ENCODE measurements at places on chromosomes 7 and 10. TPM values are rescaled to one million over a fixed set of nuclear protein-coding genes. Genes with fewer than 3 reads are reported as not detected.
A peak's percentile ranks its signal among the peaks of the same experiment; 100 is the strongest.

Gene SSMEM1
- not detected for total RNA-seq

Gene KLF14
- 0.19 TPM for total RNA-seq

DNA sequence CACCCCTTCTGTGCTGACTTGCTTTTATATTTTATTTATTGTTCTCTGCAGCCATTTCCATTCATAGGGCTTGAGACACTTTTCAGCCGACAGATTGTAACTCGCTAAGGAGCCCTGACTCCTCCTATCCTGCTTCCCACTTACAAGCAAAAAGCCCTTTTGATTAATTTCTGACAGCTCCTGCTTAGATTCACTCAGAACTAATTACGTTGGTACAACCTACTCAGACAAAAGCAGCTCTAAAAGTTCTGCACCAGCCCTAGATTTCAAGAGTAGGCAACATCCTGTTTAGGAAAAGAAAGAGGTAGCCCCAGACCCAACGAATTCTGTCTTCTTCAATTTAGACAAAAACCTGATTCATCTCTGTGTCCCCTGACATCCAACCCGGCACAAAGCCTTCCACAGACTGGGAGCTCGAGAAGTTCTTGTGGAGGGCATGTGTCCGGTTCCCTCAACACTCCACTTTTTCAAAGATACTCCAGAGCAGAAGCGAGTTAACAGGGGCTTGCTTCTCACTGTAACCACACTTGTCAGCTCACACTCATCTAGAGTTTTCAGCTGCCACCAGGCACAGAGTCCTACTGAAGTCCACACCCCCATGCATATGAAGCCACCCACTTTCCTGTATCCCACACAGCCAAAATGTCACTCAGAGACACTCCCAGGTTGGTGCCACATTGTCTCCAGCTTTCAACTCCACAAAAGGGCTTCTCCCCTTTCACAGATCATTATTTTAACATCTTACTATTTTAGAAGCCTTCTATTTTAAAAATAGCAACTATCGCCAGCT lies 113.6 kb upstream of the NFE2L3 start:
- no peak for DNase-seq

DNA sequence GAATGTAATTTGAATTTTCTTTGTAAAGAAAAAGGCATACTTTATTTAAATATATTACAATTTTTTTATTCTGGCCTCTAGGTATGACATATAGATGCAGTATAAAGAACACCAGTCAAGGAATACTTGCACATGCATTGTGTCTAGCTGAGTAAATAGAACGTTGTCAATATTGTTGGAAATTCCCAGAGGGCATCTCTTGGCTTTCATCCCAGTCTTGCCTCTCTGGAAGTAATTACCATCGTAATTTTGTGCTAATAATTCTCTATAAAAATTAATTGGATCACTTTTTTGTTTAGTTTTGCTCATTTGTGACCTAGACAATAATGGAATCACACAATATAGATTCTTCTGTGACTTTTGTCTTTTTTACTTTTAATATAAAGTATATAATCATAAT lies 1052.3 kb upstream of the CELF2 start:
- DNase-seq: no peak

- no peak for DNase-seq
These were observed 79.1 kb downstream of the AASS start for GRCh38 chr7:122064971-122065370.

- DNase-seq: no peak
These were observed 498 bp upstream of the C10orf53 start for GRCh38 chr10:49678827-49679479.

- peak; percentile 10 for DNase-seq
These were observed 35.3 kb downstream of the AMZ1 start for GRCh38 chr7:2723138-2723850.

DNA sequence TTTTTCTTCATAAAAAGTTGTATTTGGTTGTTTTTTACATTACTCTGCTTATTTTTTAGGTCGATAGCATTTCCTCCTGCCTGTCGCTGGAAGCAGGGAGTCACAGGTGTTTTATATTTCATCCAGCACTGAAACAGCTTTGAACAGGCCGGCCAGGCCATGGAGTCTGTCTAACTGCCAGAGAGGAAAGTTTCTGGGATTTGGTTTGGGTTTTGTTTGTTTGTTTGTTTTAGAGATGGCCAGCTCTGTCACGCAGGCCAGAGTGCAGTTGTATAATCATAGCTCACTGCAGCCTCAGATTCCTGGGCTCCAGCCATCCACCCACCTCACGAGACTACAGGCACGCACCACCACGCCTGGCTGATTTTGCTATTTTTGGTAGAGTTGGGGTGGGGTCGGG lies 23.4 kb downstream of the PROSER2 start:
- DNase-seq: no peak
